ENCODE measurements at places on chromosomes 5 and 9.

GRCh38 chr5:96070622-96071225 lies 109.1 kb upstream of the ELL2 start:
- DNase-seq, result no peak

- DNase-seq, result no peak
These were observed 8.9 kb upstream of the FBXO38 start for GRCh38 chr5:148374690-148375360.

DNA sequence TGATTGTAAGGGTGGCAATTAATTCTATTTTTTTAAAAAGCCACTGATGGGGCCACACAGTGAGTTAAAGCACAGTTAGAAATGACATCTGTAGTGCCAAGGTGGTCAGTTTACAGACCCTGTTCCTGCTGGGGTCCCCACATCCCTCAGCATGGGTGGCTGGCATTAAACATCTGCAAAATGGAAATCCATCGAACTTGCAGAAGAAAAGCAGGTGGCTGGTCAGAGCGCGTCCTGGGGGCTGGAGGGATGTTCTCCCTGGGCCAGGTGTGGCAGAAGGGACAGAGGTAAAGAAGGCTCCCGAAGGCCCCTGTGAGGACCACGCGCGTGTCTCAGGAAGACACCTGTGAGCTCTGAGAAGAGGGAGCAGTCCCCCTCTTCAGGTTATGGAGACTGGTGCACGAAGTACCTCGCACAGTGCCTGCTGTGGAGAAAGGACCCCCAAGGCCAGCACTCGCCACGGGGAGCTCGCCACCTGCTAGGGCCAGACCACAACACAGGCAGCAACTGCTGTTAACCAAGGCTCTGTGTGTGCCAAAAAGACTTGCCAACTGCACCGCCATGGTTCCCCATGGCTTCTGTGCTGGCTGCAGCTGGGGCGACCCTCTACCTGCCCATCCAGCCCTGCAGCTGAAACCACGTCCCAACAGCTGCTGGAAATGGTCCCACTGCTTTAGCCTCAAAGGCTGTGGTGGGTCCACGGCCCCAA lies 65.2 kb downstream of the RASGEF1C start:
- no peak for DNase-seq

DNA sequence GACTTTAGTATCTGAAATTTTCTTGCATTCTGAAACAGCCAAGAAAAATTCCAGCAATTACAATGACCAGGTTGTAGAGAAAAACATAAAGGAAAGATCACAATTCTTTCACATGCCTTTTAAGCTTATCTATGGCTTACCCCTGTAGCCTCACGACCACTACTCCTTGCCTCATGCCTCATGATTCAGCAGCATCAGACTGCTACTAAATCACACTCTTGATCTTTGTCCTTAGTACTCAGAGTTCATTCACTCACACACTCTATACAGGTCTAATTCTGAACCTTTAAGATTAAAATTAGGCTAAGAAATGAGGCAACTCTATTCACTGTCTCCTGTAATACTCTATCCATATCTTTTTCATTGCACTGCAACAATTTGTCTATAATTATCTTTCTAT lies 415.1 kb downstream of the MLLT3 start:
- no peak for DNase-seq

- no peak for DNase-seq
These were observed 223.6 kb upstream of the SGCD start for GRCh38 chr5:156103155-156103885.

DNA sequence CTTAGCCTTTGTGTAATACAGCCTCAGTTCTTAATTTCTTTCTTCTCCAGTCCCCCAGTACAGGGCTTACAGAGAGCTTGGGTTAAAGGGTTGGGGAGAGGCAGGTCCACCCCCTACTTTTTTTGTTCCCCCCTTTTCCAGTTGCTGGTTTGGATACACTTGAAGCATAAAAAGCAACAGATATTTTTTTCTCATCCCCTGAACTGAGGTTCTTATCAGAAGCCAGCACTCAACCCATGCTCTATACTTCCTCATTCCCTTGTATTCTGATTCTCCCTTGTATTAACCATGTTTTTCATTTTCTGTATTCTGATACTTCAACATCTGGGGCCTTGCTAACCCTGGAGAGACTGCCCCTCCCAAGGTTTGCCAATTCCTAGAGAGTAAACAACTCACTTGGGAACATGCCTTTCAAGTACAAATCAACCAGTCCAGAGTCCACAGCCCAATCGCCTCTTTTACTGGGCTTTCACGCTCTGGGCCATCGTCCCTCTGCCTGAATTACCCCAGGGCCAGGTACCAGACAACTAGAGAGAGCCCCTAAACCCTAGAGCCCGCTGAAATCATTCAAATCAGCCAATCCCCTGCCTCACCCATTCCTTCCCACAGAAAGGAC lies 333.4 kb upstream of the PUM3 start:
- DNase-seq, result no peak

Data from activated T-cell treated with anti-CD3 and anti-CD28 coated beads for 48 hours (primary cell).